ENCODE measurements at places on chromosomes 12 and 14.
A peak's percentile ranks its signal among the peaks of the same experiment; 100 is the strongest.

DNA sequence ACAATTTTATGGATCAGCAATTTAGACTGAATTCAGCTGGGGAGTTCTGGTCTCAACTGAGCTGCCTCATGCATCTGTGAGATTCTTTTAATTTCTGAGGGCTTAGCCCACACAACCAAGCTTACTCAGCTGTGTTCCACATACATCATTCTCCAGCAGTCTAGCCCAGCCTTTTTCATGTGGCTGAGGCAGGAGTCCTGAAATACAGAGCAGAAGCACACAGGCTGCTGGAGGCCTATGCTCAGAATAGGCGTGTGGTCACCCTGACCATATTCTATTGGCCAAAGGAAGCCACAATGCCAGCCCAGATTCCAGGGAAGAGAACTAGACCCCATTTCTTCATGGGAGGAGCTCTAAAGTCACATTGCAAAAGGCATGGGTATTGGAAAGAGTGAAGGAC is 72.3 kb upstream of the DHRS4 start:
- DNase-seq, result no peak

GRCh38 chr12:69580074-69580473 is 5.2 kb upstream of the CCT2 start:
- no peak for DNase-seq

DNA sequence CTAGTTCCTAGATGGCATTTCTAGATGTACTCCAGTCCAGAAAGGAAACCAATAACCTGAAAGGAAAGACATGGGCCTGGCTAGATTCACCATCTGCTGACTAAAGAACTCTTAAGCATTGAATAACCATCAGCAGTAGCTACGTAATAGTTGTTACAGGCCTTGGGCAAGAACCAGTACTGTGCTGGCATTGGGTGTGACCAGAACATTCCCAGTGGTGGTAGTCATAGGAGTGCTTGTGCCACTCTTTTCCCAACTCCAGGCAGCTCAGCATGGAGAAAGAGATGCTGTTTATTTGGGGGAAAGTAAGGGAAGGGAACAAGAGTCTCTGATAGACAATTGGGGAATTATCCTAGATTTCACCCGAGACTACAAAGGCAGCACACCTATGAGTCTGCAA is 333.3 kb downstream of the SLC16A7 start:
- no peak for DNase-seq

DNA sequence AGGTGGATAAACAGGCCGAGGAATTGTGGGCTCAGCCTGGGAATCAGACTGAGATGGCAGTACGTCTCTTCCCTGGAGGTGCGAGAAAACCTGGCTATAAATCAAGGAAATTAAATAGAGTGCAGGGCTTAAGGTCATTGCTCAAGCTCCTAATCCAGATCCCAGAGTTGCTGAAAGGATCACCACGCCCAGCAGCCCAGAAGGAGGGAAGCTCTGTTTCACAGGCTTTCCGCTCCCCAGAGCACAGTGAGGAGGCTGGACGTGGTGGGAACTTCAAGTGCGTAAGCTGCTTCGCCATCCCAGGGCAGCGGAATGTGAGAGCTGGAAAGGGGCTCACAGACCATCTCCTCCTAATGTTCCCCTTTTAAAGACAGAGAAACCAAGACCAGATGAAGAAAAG is 651.6 kb upstream of the TBX3 start:
- DNase-seq, result no peak

- no peak for DNase-seq
These were observed 14.5 kb upstream of the KICS2 start for GRCh38 chr12:64236549-64236948.

- peak; percentile 8 for DNase-seq
These were observed 58.4 kb downstream of the LLPH start for GRCh38 chr12:66072135-66072534.

GRCh38 chr12:123076604-123077297 is 74.1 kb downstream of the PITPNM2 start:
- peak; percentile 70 for DNase-seq

- DNase-seq, result no peak
These were observed 89.2 kb upstream of the TMEM260 start for GRCh38 chr14:56490379-56490778.

GRCh38 chr12:53995378-53996239 is 4.4 kb upstream of the HOXC9 start:
- no peak for DNase-seq

DNA sequence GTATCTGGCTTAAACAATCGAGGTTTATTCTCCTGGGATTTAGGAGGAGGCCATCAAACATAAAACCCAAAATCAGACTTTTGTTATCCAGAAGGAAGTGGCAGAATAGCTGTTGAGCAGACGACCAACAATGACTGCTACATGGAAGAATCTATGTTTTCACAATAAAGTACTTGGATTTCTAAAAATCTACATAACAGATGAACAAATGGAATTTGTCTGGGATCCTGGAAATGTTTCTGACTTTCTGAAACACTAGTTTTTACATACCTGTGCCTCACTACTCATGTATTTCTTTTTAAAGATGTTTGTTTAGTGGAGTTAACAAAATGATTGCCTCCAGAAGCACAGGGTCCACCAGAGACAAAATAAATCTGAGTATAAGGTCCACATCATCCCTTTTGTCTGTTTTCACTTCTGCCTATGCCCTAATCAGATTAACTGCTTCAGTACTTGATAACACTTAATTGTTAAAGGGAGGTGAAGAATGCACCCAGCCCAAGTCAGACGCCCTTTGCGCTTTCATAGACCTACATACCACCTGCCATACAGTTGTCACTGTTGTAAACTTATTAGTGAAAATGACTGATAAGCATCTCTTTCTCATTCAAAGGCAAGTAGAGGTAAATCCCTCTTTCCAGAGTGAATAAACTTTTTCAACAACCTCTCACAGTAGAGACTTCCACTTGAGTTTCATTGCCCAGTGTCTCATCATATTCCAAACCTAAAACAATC is 164.6 kb downstream of the EGLN3 start:
- no peak for DNase-seq

DNA sequence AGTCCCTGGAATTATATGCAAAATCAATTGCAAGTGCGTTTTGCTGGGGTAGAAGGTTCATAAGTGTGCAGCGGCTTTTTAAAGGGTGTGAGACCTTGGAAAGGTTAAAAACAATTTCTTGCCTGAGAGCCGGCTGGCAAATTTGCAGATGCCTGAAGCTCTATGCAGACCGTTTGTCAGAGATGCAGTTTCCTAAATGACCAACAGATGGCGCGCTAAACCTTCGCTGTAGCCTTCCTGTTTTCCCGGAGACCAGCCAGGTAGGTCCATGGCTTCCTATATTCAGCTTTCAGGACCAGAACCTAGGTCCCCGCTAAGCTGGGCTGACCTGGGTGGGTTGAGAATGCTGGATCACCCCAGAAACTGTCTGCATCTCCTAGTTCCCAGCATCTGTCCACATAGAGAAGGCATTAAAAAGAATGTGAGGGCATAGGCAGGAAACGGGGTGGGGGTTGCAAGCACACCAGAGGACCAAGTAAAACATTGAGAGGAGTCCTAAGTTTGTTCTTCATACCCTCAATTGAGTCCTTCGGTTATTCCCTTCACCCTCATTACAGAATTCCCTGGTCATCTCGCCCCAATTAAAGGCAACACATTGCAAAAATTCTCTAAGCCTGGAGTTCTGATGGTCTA is 5.7 kb upstream of the NOS1 start:
- peak; percentile 82 for DNase-seq

DNA sequence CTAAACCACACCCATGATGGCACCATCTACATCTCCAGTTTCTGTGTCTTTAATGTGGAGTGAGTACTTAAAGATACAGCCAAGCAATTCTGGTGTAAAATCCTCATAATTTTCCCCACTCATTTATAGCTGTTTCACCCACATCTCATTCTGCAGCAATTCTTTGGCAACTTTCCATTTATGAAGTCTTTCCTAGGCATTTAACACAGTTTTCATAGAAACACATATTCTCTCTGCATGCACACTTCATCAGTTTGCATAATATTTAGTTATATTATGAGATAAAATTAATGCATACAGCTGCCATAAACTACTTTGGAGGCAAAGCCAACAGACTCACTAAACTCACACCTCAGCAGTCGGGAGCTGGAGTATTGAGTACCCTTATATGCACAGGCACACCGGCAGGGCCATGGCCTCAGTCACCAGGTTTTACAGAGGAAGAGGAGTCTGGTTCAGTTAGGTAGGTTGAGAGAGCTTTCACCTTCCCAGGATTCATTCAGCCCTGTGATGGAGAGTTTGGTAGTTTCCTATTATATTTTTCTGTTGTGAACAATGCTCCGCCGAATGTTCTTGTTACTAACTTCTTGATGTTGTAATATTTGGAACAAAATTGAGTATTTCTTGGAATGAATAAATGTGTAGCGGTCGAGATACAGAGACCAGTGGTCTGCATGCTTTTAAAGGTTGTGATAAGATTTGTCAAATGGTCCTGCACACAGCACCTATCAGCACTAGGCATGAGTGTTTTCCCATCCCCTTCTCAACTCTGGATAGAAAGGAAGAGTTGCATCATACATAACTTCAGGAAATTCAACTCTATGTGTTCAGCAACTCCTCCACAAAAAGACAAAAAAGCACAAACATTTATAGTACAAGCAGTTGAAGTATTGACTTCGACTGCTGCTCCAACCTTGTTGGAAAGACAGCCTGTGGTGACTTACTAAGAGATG is 123.5 kb downstream of the TTC8 start:
- DNase-seq, result no peak

DNA sequence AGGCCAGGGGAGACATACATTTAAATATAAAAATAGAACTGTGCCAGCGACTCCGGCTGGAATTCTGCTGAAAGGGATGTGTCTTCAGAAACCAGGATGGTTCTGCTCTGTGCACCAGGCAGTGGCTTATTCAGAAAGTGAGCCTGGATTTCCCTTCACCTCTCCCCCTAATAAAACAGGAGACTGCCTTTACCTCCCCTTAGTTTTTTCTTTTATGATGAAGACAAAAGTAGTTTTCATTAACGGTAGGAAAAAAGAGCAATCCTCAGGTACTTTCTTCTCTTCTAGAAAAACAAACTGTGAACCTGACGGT is 346 bp downstream of the SLC7A8 start:
- DNase-seq, result no peak

DNA sequence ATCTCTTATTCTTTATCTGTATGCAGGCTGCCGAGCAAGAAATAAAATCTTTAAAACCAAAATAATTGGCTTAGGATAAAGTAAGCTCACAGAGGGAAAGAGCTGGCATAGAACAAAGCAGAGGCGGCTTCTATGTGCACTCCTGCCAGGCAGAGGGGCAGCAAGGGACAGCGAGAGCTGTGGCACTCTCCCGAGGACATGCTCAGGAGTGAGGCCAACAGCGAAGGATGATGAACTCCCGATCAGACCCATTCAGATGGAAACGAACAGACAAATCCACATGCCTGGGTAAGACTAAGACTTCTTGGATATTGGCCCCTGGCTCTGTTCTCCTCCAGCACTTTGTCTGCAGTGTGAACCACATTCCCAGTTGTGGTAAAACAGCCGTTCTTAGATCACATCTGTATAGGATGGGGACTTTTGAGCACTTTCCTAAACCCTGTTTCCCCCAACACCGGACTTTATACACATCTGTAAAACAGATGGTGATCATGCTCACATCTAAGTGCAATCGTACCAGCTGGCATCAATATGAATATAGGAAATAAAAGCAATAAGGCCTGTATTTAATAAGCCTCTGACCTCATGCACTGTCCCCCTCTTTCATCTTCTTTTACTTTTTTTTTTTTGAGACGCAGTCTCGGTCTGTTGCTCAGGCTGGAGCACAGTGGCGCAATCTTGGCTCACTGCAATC is 134.1 kb downstream of the PPM1H start:
- DNase-seq, result no peak

DNA sequence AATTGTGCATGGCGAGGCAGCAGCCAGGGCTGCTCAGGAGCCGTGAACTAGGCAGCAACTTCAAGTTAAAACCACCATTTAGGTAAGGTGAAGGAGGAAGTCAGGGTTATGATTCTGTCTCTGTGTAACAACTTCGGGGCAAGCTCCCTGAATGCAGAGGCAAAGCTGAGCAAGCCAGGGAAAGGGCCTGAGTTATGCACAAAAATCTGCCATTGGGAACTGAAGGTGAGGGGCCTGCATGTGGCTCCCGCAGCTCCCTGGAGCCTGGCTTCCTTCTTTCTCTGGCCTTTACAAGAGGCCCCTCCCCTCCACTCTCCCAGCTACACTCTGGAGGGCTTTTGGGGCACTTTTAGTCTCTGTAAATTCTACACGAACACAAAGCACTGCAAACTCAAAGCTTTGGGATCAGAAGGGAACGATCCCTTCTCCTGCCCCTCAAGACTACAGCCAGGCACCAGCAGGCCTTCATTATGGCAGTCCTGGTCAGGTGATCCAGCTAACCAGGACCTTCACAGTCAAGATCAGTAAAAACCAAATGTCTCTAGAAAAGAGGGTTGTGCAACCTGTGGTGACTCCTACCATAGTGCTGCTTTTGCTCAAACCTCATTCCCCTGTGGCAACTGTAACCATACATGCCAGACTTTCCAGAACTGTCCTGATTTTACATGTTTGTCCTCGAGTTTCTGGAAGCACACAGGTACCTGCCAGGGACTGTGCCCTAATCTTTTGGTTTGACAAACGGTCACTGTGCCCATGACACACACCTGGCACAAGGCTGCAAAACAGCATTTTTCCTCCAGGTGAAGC is 67.2 kb upstream of the PTGR2 start:
- no peak for DNase-seq

DNA sequence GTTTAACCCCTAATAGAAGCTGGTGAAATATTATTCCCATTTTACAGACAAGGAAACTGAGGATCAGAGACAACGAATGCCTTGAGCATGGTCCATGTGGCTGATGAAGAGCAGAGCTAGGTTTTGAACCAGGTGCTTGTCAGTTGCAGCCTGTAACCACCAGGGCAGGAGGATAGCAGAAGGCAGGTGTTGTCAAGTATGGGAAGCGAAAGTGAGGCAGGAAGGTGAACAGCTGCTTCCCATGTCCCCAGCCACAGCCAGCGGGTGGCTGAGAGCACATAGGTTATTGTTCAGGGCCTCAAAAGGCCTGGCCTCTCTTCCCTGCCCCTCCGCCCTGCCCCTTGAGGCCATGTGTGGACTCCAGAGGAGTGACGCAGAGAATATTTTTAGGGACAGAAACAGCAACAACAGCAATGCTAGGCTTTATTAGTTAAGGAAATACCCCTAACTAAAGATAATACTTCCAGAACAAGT is 39.6 kb downstream of the IQSEC3 start:
- DNase-seq, result peak; percentile 83

DNA sequence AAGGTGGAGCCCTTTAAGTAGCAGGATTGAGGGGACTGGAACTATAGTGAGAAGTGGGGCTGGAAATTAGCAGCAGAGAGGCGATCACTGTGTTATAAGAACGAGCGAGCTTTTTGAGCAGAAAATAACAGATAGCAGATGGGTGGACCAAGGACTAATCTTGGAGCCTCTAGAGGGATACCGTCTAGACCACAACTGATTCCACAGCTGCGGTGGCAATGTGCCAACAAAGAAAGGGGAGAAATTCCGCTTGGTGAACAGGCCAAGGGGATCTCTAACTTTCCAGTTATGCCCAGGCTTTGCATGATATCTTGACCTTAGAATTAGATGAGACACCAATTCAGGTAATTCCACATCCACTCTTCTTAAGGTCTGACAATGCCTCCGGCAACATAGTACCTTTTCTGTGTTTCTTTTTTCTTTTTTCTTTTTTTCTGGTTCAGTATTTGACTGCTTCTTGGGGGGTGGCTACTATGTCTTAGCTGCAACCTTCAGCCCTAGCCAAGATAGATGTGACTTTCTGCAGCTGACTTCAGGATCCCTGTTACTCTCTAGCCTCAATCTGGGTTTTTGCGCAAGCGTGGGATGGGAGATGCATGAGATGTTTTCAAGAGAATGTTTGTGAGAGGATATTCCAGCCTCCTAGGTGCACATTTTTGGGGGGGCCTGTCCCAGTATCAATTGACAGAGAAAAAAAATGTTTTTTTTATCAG is 143.4 kb upstream of the CPSF6 start:
- no peak for DNase-seq

- no peak for DNase-seq
These were observed 540.8 kb downstream of the NRXN3 start for GRCh38 chr14:78710963-78711362.
